ENCODE measurements at places on chromosomes 12 and 14.
A peak's percentile ranks its signal among the peaks of the same experiment; 100 is the strongest.

DNA sequence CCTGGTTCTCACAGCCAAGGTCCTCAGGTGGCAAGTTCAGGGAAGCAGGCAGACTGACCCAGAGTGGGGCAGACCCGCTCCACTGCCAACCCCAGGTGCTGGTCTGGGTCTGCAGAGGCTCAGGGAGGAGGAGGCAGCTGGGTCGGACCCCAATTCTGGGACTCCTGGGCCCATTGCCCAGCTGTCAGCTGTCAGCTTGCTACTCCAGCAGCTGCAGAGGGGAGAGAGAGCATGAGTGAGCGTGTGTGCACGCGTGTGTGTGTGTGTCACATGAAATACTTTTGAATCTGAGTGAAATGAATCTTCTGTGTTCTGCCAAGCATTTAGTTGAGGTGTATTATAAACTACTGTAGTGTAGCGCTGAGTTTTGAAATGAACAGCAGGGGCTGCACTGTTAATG, 30.8 kb downstream of the XRCC3 start:
- DNase-seq, result no peak

DNA sequence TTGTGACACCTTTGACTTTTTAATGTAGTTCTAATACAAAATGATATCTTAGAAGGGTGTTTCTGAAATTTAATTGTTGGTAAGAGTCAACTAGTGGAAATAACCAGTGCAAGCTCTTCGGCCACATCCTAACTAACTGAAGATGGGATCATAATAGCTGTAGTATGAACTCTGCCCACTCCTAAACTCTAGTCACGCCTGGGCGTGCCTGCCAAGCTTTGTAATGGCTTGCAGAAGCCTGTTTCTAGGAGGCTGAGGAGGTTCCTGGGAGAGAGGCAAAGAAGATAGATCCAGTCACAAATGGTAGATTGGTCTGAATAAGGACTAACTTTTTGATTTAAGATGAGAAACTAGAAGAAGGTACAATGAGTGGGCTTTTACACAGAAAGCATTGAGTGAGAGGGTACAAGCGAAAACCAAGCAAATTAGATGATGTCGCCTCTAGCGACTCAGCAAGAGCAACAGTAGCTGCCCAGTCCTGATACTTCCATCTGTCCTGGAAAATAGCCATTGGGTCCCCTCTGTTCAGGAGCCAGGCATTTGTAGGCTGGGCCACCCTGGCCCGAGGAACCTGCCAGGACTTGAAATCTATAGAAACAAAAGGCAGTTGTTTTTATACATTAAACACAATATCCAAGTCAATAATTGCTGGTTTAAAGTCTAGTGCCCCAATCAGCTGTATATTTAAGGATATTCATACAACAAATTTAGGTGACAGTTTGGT, 148.8 kb downstream of the SLC38A4 start:
- no peak for DNase-seq

GRCh38 chr14:60656686-60657455, 7.6 kb upstream of the SIX1 start:
- no peak for DNase-seq

DNA sequence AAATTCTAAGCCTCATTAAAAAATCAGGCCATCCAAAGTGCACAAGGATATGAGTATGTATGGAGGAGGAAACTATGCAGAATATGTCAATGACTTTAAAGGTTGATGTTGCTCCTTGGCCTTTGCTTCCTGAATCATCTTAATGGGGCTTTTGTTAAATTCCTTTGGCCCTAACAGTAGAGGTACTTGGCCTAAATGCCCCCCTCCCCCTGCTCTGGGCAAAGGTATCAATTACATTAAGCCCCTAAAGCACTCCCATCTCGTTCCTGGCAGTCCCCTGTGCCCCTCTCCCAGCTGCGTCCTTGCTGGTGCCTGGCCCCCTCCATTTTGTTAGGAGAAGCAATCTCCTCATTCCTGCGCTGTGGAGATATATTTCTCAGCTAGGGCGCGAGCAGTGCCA, 4.8 kb downstream of the COPZ1 start:
- DNase-seq, result no peak

- DNase-seq, result no peak
Observed at GRCh38 chr14:60064491-60065072, 27.1 kb upstream of the PCNX4 start.

- no peak for DNase-seq
Observed at GRCh38 chr12:105616971-105617540, 286.6 kb downstream of the C12orf75 start.

GRCh38 chr12:93181409-93181965, 196.2 kb upstream of the NUDT4 start:
- no peak for DNase-seq

DNA sequence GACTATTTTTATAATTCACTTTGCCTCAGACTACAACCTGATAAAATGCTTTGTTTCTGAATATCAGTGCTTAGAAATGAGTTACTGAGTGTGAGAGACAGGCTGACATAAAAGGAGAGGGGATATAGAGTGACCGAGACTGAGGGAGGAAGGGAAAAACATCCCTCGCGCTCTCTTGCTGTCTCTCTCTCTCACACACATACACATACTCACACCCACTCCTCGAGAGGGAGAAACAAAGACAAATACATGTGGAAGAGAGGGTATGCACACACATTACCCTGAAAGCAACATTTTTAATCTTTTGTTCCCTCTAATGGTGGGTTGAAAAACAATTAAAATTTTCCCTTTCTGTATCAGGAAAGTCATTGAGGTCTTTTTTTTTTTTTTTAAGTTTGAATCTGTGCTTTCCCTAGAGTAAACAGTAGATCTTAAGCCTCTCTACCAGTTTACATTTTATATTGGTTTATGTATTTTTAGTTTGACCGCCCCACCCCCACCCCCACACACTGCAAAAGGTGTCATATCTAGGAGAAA, 45.3 kb downstream of the FRS2 start:
- DNase-seq, result no peak

GRCh38 chr12:96237465-96238077, 43.4 kb downstream of the ELK3 start:
- DNase-seq, result peak; percentile 28

GRCh38 chr12:65758401-65758800, 65.9 kb upstream of the HMGA2 start:
- no peak for DNase-seq

DNA sequence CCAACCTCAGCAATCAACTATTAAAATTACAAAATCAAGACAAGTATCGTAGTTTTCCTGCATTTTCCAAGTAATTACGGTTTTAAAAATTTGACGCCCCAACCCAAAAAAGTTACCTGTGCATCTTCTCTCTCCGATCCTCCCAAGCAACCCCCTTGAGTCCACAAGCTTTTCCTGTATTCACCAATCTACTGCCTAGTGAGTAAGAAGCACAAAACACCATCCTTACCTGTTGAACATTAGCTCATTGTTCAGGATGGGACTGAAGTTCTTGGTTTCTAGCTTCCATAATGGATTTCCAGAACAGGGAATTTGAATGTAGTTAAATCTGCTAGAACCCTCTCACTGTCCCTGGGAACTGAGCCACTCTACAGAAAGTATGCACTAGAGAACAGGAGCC, 162.0 kb downstream of the PAX9 start:
- no peak for DNase-seq

GRCh38 chr12:131818821-131819585, 9.2 kb upstream of the MMP17 start:
- no peak for DNase-seq

- no peak for DNase-seq
Observed at GRCh38 chr14:100037353-100037752, 27.9 kb upstream of the EVL start.

Data from stimulated activated CD4-positive, alpha-beta T cell treated with anti-CD3 and anti-CD28 coated beads, Interleukin-15, amount 100 ng/mL, for 1 hour (primary cell).